ENCODE measurements at places on chromosomes 12 and 14. TPM values are rescaled to one million over a fixed set of nuclear protein-coding genes. Genes with fewer than 3 reads are reported as not detected.

Gene CD163
- under 0.01 TPM for total RNA-seq

GRCh38 chr14:50725761-50726160, 57.7 kb upstream of the SAV1 start:
- DNase-seq = no peak

Gene TRMT61A
- total RNA-seq = 9.0 TPM

GRCh38 chr14:68514608-68515194, 278.2 kb downstream of the ZFP36L1 start:
- no peak for DNase-seq

GRCh38 chr12:4564818-4565217, 2.8 kb downstream of the DYRK4 start:
- no peak for DNase-seq

DNA sequence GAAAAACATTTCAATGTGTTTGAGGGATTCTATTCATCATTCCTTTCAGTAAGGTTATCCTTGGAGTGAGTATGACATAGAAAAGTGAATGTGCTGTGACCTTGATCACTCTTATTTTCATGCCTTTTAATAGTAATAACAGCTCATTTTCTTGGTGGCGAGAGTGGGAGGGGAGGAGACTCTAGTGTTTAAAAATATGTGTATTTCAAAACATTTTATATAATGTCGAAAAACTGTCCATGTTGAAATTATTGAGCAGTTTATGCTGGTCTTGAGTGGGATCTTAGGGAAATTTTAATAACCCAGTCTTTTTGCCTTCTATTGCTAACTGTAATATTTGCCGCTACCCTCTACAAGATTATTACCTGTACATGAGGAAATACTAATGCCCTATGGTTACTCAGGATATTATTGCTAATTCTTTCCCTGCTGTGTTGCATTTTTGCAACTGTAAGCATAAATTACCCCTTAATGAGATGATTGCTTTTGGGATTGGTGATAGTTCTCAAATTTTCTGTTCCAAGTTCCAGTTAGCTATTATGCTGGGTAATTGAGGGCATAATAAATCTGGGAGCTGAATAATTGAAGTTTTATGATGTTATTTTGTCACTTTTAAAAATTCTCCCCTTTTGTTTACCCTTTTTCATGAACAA, 21.9 kb downstream of the ATF7IP start:
- DNase-seq = no peak

- no peak for DNase-seq
Observed at GRCh38 chr12:56366948-56367347, 4.3 kb upstream of the APOF start.

GRCh38 chr12:22541496-22542155, 2.7 kb downstream of the C2CD5 start:
- no peak for DNase-seq

GRCh38 chr12:131606218-131606901, 104.5 kb upstream of the SFSWAP start:
- no peak for DNase-seq

GRCh38 chr14:101428409-101428808, 132.9 kb upstream of the DIO3 start:
- DNase-seq = no peak

DNA sequence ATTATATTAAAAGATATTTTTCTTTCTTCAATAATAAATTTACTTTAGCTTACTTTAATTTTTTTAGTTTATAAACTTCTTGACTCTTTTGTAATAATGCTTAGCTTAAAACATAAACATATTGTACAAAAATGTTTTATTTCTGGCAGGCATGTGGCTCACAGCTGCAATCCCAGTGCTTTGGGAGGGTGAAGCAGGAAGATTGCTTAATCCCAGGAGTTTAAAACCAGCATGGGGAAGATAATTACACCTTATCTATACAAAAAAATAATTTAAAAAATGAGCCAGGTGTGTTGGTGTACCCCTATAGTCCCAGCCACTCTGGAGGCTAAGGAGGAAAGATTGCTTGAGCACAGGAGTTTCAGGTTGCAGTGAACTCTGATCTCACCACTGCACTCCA, 120.7 kb downstream of the GPHN start:
- no peak for DNase-seq

Gene RFX4
- total RNA-seq = not detected

Gene TSPAN8
- total RNA-seq = not detected

GRCh38 chr14:33754261-33754660, 196.6 kb downstream of the EGLN3 start:
- no peak for DNase-seq

Gene POTEM
- not detected for total RNA-seq

GRCh38 chr12:2169489-2169888, 116.7 kb downstream of the CACNA1C start:
- no peak for DNase-seq

Gene KLRD1
- 0.36 TPM for total RNA-seq

Gene SCNN1A
- total RNA-seq = 0.36 TPM

Gene KRT80
- total RNA-seq = 0.59 TPM

DNA sequence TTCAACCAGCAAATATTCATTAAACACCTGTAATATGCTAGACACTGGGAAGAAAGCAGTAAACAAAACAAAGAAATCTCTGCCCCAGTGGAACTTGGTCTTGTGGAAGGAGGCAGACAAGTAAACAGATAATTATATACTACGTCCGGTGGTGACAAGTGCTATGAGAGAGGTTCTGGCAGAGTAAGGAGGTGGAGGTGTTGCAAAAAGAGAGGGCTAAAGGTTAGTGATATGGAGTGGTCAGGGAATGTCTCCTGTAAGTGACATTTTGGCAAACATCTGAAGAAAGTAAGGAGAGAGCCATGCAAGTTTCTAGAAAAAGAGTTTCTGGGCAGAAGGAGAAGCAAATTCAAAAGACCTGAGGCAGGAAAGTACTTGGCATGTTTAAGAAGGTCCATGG, 73.4 kb downstream of the RIC8B start:
- no peak for DNase-seq

GRCh38 chr14:90717916-90718315, 98.3 kb downstream of the TTC7B start:
- DNase-seq = peak; percentile 83

Gene RD3L
- total RNA-seq = not detected

DNA sequence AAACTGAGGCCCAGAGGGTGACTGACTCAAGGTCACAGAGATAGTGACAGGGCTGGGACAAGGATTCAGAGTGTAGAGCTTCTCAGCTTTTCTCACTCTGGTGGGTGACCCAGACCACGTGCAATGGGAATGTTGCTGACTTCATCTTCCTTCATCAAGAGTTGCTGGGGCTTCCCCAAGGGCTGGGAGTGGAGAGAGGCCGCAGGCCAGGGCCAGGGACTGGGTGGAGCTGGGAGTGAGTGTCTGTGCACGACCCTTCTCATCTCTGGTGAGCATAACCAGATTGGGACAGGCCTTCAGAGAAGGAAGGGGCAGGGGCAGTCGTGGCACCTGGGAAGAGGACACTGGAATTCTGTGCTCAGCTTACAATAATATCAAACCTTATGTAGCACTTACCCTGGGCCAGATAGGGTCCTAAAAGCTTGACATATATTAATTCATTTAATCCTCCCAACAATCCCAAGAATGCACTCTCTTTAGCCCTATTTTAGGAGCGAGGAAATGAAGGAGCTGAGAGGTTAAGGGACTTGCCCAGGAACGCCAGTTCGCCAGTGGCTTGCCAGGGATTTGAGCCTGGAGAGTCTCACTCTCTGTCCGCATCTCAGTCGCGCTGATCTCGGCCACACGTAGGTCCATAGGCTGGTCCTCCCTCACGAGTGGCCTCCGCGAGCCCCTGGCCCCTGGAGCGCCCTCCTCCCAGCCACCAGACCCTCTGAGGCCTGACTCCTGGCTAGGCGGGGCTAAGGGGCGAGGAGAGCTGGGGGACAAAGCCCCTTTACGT, 15.8 kb downstream of the KRT18 start:
- DNase-seq = no peak

DNA sequence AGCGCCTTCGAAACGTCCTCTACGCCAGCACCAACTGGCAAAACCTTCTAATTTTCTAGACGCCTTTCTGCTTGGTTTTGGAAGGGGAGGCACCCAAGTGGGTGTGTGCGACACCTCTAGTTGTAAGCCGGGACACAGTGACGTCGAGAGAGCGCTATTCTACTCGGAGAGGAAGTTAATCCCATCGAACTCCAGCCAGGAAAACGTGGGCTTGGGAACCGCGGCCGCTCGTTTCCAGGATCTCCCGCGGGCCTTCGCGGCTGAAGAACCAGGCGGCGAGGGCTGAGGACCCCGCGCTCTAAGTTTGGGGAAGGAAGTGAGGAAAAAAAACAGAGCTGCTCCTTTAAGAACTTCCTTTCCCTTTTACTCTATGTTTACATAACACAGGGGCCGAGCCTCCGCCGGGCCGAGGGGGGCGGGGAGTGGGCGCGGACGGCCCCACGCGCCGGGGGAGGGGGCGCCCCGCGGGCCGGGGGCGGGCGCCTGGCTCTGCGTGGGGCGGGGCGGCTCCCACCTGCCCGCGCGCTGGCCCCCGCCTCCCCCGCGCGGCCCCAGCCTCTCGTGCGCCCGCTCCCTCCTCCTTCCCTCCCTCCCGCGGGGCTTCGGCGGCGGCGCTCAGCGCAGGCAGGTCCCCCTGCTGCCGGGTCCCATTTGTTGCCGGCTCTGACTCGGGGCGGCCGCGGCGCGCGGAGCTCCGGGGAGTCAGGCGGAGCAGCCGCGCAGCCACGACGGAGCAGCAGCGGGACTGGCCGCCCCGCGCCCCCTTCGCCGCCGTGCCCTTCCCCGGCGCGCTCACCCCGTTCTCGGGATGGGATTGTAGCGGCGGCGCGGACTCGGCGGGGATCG, at the start of gene PELI2:
TSS of gene PELI2 (plus strand) at position 647 of the 846 bp plus-strand sequence. CDS start 250 bp downstream, outside the sequence.
- peak; percentile 95 for DNase-seq

Gene NKX2-1
- not detected for total RNA-seq

Gene TCL1B
- total RNA-seq = not detected

GRCh38 chr14:19878029-19878642, 3.2 kb downstream of the OR4K2 start:
- no peak for DNase-seq

- peak; percentile 73 for DNase-seq
Observed at GRCh38 chr12:105986779-105987684, 151.7 kb downstream of the NUAK1 start.

- no peak for DNase-seq
Observed at GRCh38 chr14:49106741-49107667, 479.2 kb downstream of the RPS29 start.

- peak; percentile 48 for DNase-seq
Observed at GRCh38 chr14:90676912-90677311, 139.3 kb downstream of the TTC7B start.

DNA sequence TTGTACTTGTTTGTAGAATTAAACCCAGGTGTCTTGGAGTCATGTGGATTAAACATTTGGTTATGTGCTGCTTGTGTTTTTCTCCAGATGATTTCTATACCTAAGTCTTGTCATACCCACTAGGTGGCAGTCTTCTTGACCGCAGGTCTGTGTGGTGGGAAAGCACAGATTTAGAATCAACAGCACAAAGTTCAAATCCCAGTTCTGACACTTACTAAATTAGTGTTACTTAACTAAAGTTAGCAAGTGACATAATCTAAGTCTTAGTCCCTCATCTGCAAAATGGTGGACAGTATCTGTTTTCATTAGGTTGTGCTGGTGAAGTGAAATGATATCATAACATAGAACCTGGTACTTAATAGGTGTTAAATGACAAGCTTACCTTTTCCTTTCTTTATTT, 151.0 kb upstream of the ARHGAP5 start:
- DNase-seq = peak; percentile 61

Gene TAS2R10
- 1.8 TPM for total RNA-seq

Gene KRT78
- total RNA-seq = not detected

DNA sequence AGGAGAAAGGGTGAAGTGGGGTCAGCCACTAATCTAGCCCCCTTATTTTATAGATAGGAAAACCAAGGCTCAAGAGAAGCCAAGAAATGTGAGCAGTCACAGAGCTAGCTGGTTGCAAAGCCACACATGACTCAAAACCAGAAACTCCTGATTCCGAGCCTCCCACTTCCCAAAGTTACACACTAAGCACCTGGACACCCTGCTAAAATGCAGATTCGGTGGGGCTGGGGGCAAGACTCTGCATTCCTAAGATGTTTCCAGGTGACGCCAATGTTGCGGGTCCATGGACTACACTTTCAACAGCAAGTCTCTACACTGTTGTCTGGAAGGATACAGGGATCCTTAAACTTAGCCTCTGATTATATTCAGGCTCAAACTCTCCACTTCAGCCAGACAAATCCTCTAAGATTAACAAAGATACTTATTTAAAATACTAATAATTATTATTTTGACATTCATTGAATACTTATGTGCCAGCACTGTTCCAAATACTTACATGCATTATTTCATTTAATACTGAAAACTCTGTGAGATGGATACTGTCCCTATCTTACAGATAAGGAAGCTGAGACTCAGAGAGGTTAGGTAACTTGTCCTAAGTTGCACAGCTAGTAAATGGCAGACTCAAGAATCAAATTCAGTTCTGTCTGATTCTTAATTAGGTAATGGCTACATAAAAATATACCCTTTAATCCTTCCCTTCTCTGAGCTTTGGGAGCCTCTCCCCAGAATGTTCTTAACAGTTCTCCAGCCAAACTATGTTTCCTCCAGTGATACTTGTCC, 81.4 kb downstream of the CRACR2A start:
- DNase-seq = no peak

Gene NELL2
- not detected for total RNA-seq

Gene DTX1
- under 0.01 TPM for total RNA-seq

DNA sequence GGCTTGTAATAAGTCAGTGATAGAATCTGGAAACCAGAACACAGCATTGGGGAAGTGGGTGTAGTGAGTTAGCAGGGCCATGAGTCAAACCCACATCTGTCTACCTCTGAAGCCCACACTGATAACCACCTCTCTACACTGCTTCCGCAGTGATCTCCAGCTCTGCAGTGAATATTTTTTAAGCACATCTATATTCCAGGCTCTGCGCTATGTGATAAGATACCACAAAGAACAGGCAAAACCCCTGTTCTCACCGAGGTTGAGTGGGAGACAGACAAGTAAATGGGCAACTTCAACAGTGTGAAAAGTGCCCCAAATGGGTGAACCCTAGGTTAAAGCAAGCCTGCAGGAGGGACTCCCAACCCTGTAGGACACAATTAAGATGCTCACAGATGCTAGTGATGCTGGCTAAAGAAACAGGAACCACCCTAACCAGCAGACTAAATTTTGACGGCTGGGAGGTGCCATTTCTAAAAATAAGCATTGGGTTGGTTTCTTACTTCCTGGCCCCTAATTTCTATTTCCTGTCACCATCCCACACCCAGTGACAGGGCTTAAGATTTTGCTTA, 375.0 kb downstream of the DPF3 start:
- no peak for DNase-seq

GRCh38 chr14:102817942-102818940, 41.0 kb downstream of the TRAF3 start:
- no peak for DNase-seq
